ENCODE measurements at places on chromosomes 12 and 14.

GRCh38 chr14:101474563-101475455 lies 86.5 kb upstream of the DIO3 start:
- no peak for DNase-seq

DNA sequence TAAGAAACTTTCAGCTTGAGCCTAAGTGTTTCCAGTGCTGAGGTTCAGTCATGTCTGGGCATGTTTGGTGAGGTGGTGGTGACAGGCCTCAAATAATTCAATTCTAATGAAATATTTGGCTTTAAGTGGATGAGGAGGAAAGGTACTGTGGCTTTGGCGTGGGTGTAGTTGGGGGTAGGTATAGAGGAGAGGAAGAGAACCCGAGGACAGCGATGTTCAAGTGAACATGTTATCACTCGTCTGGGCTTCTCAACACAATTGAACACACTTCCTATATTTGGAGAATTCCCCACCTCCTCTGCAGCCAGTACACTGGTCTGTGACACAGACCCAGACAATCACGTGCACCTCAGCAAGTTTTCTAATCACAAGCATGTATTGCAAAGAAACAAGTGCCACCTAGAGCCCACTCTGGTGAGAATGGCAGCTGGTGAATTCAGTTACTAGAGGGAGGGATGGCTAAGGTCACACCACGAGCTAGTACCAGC lies 53.0 kb downstream of the IFNG-AS1 start:
- no peak for DNase-seq

GRCh38 chr12:98002887-98003493 lies 512.4 kb upstream of the TMPO start:
- peak; percentile 24 for DNase-seq

- DNase-seq = no peak
Measured at GRCh38 chr14:69716478-69717187, 50.3 kb upstream of the SRSF5 start.

- DNase-seq = no peak
Measured at GRCh38 chr14:31320216-31320615, 100.1 kb downstream of the HEATR5A start.

GRCh38 chr14:96847451-96847850 lies 50.3 kb downstream of the VRK1 start:
- DNase-seq = no peak

GRCh38 chr12:8687846-8688601 lies 9.8 kb upstream of the RIMKLB start:
- DNase-seq = no peak

DNA sequence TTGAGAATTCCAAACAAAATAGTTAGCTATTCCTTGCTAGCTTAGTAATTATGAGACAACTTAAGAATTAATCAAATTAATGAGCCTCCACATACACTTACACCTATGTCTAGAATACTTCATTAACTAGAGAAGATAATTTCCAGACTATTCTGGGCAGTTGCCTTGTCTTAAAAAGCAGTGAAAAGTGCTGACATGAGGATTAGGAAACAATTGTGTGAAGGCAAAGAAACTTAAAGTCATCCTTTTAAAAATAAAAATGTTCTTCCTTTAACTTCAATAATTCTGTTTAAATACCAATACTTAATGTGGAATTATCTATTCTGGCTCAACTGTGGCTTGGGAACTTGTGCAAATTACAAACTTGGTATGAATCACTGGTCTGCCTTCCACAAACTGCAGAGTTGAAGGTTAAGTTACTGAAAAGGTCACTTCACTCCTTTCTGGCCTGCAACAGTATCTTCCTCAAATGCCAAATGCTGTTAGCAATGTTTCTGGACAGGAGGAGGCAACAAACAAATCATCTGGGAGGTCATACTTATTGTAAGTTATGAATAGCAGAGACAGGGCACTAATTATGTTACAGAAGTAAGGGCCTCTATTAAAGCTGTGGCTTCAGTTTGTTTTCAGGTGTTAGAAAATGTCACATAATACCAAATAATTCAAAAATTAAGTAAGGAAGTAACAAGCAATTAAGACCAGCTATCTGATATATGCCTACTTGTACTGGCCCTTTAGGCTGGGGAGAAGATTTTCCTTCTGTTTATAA lies 19.2 kb downstream of the PPTC7 start:
- no peak for DNase-seq

DNA sequence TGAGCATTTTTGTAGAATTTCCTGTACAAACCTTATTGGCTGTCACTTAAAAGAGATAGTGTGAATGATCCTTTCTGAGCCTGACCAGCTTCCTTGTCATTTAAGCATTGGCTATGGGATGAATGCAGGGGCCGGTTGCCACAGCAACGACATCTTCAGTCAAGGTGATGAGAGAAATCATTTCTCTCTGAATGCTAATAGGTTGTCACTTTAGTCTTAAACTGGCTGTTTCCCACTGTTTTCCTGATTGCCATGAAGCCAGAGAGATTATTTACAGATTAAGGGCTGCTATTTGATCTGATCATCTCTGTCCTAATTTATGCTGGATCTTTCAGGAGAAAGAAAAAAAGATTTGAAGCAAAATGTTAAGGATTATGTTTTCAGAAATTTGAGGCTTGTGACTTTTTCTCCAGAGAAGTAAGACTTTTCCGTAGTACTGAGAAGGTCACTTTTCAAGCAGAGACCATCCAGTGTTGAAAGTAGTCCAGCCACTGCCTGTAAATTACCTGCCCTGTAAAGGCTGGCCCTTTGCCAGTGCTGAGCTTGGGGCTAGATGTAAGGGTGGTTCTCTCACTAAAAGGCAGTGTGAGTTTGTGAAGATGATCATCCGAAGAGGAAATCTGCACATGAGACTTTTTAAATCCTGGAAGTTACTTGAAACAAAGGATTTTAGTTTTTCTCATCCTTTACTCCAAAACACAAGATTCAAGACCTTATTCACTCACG lies 235.6 kb downstream of the DACT1 start:
- DNase-seq = peak; percentile 57

DNA sequence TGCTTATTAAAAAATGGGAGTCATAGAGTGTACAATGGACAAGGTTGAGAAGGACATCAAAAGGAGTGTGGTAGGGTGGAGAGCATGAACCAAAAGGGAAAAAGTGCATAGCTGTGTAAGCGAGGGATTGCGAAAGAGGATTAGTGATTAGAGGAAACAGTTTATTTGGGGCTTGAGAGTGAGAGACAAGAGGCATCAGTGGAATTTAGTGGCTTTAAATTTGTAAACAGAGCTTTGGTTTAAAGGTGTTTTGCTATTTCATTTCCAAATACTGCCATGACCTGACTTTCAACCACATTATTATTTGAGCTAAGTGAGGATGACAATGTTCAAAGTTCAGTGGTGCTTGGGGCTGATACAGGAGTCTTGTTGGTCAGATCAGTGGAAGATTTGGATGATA lies 53.4 kb downstream of the SLC16A7 start:
- DNase-seq = no peak

GRCh38 chr12:43294916-43295315 lies 257.1 kb downstream of the ADAMTS20 start:
- DNase-seq = no peak

DNA sequence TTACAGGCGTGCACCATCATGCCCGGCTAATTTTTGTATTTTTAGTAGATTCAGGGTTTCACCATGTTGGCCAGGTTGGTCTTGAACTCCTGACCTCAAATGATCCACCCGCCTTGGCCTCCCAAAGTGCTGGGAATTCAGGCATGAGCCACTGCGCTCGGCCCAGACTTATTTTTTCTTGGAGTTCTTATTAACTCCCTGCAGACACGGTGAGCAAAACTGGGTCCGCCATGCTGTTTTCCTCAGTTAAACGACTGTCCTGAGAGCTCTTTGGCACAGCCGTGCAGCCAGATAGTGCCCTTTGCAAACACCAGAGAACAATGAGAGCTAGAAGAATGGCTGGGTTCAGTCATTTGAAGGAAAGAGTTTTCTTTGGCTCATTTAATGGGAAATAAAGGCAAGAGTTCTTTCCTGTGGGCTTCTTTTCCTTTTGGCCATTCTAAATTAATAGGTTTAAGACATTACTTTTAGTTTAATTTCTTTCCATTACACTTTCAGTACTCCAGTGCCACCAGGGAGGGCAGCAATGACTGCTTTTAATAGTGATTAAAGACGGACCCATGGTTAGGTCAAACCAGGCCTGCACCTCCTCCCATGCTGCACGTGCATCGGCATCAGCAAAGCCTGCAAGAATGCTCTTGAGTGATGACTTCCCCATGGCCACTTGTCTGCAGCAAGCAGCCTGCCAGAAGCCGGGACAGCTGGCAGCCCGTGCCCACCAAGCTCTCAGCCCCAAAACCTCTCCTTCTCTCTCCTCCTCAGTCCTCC lies 60.7 kb downstream of the VCPKMT start:
- DNase-seq = no peak

DNA sequence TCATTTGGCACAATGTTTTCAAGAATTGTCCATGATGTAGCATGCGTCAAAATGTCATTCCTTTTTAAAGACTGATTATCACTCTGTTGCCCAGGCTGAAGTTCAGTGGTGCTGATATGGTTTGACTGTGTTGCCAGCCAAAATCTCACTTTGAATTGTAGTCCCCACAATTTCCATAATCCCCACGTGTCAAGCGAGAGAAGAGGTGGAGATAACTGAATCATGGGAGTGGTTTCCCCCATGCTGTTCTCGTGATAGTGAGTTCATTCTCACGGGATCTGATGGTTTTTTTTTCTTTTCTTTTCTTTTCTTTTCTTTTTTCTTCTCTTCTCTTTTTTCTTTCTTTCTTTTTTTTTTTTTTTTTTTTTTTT lies 21.8 kb upstream of the LRRK2 start:
- no peak for DNase-seq

DNA sequence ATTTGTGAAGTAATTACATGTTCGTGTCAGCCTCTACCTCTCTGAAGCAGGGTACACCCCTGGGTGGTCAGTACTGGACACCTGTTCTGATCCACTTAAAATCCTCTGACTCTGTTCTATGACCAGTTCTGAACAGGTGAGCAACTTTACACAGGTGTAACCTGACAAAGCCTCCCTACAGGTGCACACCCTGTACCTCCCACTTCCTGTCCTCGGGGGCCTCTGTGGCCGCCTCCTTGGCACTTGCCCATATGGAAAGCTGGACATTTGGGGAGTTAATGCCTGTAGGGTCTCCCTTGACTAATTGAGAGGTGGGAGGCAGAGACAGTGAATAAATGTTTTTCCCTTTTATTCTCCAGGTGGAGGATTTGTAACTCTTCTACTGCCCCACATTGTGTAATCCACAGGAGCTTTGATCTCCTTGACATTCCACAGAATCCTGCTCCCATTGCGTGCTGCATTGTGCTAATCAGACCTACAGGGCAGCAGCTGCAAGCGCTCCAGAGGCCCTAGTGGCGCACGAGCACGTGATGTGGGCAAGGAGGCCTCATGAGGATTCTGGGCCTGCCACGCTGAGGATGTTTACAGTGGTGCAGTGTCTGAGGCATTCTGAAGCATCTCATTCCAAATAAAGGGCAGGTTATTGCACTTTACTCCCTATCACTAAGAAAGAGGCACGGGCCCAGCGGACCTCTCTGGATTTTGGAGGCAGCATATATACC lies 45.8 kb upstream of the BATF start:
- no peak for DNase-seq

- DNase-seq = no peak
Measured at GRCh38 chr12:92059960-92060359, 85.7 kb downstream of the BTG1 start.

DNA sequence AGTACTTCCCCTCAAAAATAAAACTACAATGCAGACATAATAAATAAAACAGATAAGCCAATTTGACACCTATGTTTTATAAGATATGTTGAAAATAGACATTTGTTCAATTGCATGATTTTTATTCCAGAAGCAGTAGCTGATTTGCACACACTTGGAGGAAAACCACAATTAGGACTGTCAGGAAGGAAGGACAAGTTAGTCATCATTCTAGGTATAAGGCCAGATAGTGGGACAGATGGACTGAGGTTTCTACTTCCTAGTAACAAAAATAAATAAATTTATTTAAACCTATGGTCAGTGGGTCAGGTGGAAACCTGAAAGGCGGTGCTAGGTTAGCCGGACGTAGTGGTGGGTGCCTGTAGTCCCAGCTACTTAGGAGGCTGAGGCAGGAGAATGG lies 141.8 kb upstream of the RASSF8 start:
- no peak for DNase-seq

Data from colonic mucosa (tissue), 4 donors.